ENCODE measurements at places on chromosomes 6 and 20.

DNA sequence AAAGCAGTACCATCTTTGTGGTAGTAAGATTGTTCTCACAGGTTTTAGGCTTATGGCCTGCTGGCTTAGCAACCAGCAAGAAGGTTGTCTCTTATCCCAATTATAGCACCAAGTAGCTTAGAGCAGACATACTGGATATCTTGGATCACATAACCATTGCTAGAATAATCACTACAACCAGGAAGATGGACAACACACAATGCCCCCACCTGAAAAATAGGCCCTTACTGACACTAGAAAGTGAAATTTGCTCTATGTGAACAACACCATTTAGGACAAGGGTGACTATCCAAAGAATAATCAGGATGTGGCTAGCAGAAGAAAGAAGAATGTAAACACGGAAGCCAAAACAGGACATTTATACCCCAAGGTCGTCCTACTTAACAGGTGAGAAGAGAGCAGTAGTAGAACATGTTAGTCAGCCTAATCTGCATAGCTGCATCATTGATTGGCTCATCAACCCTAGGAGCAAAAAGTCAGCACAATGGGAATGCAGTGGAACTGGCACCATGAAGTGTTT, 172.7 kb upstream of the MARCKS start:
- no peak for DNase-seq

DNA sequence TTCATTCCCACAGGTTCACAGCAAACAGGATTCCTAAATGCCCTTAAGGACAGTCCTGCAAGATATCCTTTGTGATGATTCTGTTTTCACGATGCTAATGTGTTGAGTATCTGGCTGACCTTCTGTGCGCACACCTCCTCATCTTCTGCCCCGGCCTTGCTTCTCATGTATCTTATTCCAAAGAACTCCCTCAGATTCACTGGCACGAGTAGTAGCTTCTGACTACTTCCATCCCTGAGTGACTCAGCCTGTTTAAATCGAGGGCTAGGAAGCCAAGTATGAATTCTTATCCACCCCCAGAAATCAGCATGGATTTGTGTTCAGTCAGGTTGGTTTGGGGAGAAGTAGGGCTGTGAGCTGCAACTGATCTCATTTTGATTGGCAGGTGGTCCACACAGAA, 190.2 kb upstream of the SNX9 start:
- DNase-seq, result no peak

DNA sequence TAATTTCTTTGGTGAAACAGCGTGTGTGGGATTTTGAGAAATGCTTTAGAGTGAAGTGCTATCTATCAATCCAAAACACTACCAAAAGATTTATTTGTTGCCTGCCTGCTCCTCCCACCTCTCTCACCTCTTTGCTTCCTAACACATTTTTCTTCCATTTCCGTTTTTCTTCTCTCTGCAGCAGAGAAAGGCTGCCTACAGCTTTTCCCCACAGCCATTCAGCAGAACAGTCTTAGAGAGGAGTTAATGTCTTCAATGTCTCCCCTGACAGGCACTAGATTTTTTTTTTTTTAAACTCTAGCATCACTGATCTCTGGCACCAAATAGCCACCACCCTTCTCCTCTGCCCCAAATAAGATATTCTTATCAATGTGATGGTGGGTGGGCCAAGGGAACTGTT, 327.8 kb upstream of the MAN1A1 start:
- no peak for DNase-seq

DNA sequence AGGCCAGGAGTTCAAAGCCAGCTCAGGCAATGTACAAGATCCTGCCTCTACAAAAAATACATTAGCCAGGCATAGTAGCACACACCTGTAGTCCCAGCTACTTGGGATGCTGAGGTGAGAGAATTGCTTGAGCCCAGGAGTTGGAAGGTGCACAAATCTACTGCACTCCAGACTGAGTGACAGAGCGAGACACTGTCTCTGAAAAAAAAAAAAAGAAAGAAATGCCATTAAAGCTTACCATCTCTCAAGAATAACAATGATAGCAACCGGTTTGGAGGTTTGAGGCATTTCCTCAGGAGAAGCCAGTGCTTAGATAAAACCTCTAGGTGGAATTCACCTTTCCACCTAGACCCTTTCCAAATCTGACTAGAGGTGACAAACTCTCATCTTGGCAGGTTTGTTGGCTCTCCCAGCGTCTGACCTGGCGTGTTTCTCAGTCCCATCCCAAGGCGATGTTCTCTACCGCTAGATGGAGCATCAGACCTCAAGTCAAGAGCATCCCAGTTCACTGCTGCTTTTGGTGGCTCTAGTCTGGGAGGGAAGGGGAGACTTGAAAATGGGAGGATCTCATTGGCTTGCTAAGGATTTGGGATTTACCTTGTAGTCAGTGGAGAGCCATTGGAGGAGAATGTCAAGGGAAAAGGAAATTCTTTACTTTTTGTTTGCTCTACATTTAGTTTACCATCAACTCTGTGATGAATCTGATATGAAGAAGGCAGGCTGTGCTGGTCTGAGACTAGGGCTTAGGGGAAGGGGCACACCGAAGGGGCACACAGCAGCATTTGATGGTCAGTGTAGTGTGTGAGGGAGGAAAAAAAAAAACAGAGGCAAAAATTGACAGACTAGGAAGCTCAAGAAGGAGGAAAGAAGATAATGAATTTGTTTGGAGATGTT, 67.9 kb downstream of the NCOA7 start:
- peak; percentile 78 for DNase-seq

- DNase-seq, result no peak
These were observed 78.2 kb downstream of the ASXL1 start for GRCh38 chr20:32436142-32436861.

GRCh38 chr6:45663251-45664221, 285.8 kb upstream of the SUPT3H start:
- DNase-seq, result no peak

DNA sequence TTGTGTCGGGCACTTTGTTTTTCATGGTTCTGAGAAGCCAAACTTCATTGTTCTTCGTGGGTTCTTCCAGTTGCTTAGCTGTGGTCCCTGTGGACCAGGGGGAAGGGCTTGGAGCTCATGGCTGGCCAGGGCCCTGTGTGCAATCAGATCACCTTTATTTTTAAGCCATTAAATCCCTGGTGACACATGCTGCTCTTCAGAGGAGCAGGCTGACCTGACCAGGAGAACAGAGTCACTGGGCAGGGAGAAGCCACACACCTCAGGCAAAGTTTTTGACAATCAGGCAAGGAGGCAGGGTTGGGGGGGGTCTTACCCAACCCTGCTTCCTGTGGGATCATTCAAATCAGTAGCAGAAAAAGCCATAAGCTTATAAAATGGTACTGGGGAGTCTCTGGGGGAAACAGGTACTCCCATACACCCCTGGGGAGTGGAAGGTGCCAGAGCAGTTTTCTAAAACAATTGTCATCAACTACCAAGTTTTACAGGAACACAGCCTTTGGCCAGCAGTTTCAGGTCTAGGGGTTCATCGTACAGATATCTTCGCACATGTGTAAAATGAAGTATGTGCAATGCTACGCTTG, 37.0 kb upstream of the PREX1 start:
- DNase-seq, result no peak

- DNase-seq, result peak; percentile 40
These were observed 263.4 kb upstream of the MAN1A1 start for GRCh38 chr6:119612911-119613381.

DNA sequence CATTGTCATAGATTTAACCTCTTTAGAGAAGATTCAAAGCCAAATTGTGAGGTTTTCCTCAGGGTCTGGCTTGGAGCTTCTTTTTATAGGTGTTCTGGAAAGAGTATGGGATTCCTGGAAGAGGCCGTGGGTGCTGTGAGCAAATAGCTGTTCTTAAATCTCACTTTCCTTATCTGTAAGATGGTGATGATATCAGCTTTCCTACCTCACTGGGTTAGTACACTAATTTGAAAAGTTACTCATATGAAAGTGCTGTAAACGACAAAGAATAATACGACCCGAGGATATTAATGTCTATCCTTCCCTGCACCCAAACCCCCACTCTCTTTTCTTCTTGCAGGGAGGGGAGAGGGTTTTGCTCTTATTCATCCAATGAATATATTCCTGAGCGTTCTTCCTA, 116.9 kb upstream of the ENPP5 start:
- DNase-seq, result no peak

GRCh38 chr6:155085582-155086257, 90.6 kb downstream of the TIAM2 start:
- DNase-seq, result no peak

- DNase-seq, result no peak
These were observed 24.9 kb downstream of the GPLD1 start for GRCh38 chr6:24464253-24465038.

GRCh38 chr6:119442776-119443184, 93.2 kb upstream of the MAN1A1 start:
- DNase-seq, result peak; percentile 49

- no peak for DNase-seq
These were observed 45.5 kb upstream of the UST start for GRCh38 chr6:148701375-148701774.

- no peak for DNase-seq
These were observed 34.1 kb downstream of the RAB44 start for GRCh38 chr6:36731622-36732310.

DNA sequence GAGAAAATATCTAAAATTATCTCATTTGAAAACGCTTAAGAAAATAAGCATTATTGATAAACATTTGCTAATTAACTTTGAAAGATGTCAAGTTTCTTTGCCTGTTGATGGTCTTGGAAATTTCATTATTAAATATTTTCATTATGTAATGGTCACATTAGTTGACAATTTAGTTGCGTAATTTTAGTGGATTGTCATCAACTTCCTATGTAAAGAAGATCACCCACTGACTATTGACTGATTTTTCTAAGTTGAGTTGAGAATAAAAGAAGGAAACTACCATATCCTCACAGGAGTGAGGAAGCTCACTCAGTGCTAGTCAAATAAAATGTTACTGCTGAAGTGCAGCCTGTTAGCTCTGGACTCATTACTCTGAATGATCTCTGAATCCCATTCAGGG, 79.9 kb upstream of the LY86 start:
- DNase-seq, result no peak

DNA sequence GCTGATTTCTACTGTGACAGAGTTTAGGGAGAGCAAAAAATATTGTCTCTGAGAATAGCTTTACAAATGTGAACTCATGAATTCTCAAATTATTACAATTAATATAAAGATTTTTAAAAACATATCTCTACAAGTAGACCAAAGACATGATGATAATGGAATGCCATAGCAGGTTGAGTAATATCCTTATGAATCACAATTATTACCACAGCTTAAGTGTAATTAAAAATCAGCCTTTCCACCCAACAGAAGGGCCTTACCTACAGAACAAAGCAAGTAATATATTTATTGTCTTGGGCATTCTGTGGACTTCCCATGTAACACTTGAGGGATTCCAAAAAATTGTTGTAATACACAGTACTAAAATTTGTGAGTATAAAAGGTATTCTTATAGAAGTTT, 1099.6 kb upstream of the GJE1 start:
- DNase-seq, result no peak

DNA sequence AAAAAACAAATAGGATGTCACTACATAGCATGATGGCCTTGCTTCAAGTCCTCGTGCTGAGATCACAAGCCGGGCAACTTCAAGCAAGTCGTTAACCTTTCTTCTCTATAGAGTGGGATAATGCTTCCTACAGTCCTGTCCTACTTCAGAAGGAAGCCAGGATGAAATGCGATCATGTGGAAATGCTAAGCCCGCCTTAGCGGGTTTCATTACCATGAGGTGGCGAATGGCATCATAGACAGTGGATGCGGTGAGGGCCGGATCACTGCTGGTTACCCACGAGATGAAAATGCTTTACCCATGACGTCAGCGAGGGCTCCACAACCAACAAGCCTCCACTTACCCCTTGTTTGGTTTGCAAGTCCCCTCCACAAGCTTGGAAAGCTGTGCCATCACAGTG, 206.4 kb downstream of the TBXT start:
- DNase-seq, result no peak

- DNase-seq, result no peak
These were observed 47.9 kb upstream of the IL17A start for GRCh38 chr6:52138284-52138683.

DNA sequence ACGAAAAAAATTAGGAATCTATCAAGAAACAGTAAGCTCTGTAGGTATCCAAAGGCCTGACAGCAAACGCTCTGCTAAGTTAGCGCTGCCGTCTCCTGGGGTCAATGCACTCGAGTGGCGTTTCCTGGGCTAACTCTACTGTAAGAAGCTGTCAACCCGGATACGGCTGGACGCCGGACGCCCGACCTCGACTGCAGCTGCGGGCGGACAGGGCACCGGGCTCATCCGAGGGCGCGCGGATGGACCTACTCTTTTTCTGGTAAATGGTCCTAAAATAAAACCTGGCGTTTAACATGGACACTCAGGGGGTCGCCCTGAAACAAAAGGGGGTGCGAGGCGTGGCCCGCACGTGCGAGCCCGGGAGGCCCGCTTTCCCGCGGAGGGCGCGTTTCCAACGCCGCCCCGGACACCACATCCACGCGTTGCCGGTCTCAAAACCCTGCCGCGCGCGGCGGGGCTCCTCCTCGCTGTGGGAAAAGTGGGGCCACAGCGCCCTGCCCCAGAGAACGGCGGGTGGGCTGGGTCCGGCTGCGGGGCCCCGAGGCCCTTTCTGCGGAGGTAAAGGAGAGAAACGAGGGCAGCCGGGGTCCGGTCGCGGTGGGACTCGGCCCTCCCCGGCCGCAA, 537 bp downstream of the TCP1 start:
- no peak for DNase-seq

- DNase-seq, result peak; percentile 72
These were observed 8.8 kb downstream of the SYNJ2 start for GRCh38 chr6:157990321-157991066.

DNA sequence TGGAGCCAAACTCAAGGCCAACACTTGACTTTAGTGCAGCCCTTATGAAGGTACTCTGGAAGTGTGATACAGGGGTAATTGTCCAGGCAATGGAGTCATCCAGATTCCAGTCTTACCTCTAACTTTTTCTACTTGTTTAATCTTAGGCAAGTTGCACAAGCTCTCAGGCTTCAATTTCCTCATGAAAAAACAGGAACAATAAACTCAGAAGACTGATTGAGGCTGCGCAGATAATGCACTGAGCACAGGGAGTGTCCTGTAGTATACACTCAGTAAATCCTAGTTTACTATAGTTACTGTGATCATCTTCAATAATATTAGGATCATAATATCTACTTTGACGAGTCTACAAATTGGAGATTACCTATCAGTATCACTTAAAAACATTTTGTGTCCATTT, 127.5 kb upstream of the SMLR1 start:
- DNase-seq, result no peak

DNA sequence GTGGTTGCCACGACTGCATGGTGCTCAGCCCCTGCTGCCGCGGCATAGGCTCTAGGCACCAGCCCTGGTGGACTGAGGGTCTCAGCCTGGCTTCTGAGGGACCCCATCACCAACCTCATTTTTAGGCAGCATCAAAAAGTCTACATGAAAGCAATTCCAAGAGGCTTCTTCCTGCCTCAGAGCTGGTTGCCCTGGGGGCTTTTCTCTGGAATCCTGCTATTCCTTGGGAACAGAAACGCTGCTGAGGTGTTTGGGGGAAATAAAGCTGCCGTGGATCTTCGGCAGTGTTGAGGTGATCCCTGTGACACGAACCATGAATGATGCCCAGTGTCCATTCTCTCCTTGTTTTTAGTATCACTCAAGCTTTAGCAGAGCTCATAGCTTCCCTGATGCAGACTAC, 148.4 kb upstream of the LRFN2 start:
- no peak for DNase-seq

Data from NCI-H524 (cell line).